ENCODE measurements at places on chromosomes 5 and 9.
A peak's percentile ranks its signal among the peaks of the same experiment; 100 is the strongest.

- no peak for DNase-seq
These were observed 39.0 kb downstream of the TENT4A start for GRCh38 chr5:6752236-6752635.

DNA sequence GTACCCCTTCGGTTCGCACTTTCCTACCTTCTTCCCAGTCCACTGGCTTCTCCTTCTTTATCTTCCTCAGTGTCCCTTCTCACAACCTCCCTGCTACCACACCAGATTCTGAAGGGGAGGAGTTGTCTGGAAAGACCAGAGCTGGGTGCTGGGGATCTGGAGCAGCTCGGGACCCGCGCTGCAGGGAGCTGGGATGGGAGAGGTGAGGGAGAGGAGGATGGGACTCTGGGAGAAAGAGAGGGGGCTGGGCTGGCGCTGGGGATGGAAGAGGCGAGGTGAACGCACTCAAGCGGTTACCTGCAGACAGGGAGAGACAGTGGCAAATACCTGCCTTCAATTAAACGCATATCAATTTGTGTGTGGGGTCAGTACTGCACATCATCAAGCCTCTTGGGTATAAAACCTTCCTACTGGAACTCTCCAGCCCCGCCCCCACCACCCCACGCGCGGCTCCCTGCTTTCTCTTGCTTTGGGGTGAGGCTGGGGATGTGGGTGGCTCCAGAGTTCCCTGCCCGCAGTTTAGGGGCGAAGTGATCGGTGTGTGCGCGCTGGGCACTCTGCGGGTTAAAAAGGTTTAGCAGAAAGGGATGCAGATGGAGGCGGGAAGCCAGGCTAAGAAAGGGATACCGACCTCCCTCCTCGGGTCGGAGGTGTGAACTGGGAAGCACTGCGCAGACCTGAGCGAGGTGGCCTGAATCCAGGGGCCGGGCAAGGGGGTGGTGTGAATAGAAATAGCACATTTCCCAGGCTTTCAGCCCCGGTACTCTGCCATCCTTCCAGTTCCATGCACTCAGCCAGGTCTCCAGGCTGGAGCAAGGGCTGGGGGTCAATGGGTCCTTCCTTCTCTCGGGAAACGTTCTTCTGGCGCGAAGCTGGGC is 977 bp upstream of the PAM start:
- DNase-seq: peak; percentile 74

DNA sequence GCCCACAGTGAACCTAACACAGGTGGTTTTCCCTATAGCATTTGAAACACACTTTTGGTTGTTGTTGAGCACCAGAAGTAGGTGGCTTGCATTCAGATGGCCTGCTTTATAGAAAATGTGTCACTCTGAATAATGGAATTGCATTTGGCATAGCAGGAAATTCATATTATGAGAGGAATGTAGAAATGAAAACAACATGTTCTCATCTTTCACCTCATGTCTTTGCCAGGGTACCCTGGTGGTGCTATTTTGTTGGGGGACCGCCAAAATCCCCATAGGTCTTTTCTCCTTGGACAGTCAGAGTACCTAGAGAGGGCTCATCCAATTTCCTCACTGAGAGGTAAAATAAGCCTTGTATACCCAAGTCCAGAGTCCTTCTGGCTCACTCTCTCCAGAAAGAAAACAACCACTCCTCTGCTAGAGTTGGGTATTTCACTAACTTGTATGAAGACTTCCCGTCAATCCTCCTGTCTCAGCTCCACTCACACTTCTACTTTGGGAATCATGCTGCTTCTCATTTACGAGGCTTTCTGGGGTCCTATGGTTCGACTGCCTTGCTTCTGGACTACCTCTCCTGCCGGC is 67.4 kb downstream of the MRPS27 start:
- no peak for DNase-seq

DNA sequence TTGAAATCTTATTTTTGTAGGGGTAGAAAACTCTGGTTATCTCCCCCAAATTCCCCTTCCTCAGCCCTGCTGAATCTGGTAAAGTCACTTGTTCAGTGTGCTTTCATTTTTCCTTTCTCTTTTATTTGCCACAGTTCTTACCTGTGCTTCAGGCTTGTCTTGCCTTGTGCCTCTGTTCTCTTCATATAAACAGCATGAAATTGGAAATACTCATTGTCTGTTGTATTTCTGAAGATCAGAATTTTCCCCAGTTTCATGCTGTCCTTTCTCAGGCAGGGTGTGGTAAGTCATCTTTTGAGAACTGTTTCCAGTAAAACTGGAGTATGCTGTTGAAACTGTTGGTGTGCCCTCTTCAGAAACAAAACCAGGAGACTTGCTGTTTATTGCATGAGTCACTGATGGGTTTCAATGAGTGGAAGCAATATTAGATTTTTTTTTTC is 7.0 kb downstream of the PAM start:
- DNase-seq: no peak

- peak; percentile 93 for DNase-seq
These were observed 15.5 kb downstream of the C5orf15 start for GRCh38 chr5:133952729-133953567.

DNA sequence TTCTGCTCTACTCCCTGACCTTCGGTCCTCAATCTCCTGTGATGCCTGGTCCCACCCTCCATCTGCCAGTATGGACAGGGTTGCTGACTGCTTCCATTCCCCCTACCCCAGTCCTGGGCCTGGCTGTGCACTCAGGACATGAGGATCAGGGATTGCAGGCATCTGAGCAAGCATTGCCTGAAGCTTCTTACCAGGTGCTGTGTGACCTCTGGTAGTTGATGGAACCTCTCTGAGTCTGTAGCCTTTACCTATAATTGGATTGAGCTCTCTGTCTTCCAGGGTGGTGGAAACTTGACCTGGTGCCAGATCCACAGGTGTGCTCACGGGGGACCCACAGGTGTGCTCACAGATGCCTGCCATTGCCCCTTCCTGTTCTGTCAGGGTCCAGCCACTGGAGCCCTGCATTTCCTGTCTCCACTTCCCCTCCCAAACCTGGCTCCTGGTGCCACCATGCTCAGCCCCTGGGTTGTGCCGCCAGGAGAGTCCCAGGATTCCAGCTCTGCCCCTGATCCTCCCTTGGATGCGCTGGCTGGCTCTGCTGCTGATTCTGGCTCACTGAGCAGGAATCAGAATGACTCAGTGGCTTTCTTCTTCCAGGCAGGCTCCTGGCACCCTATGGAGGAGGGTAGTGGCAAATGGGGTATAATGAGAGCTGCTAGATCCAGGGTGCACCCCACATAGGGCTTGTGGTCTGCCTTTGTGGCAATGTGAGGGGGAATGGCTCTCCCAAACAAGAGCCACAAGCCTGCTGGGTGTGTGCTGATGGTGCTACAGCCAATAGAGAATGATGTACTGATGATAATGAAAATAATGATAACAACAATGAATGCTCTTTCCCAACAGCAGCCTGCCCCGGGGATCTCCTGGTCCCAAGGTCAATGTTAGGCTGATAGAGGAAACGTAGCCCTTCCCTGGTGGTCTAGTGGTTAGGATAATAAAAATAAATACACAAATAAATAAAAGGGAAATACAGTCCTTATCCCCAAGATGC is 35.2 kb upstream of the PSD2 start:
- no peak for DNase-seq

DNA sequence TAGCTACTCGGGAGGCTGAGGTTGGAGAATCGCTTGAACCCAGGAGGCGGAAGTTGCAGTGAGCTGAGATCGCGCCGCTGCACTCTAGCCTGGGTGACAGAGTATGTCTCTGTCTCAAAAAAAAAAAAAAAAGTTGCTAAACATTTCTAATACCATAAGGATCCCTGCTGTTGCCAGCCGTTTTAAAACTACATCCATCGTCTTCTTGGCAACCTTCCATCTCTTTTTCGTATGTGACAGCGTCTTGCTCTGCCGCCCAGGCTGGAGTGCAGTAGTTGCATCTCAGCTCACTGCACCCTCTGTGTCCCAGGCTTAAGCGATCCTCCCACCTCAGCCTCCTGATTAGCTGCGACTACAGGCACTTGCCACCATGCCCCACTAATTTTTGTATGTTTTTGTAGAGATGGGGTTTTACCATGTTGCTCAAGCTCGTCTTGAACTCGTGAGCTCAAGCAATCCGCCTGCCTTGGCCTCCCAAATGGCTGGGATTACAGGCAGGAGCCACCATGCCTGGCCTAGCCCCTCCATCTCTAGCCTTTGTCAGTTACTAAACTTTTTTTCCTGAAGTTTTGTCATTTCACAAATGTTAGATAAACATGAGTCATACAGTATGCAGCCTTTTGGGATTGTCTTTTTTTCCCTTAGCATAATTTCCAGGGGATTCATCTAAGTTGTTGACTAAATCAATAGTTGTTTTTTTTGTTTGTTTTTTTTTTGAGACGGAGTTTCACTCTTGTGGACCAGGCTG is 13.5 kb downstream of the NSD1 start:
- DNase-seq: no peak

DNA sequence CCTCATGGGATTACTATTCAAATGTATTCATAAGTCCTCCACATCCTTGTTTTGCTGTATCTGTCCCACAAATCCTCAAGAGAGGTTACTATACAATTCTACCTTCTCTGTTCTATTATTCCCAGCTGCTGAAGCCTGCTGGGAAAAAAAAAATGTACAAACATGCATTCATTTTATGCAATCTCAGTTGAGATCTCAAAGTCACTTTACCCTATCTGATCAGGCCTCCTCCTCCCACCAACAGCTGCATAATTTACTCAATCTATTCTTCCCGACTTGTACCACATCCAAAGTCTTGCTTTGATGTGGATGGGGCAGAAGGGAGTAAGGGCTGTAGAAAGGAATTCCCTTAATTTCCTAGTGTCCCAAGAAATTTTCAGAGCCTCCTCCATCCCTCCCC is 28.6 kb downstream of the PSIP1 start:
- no peak for DNase-seq

- no peak for DNase-seq
These were observed 35.1 kb upstream of the NANS start for GRCh38 chr9:98021306-98022040.

DNA sequence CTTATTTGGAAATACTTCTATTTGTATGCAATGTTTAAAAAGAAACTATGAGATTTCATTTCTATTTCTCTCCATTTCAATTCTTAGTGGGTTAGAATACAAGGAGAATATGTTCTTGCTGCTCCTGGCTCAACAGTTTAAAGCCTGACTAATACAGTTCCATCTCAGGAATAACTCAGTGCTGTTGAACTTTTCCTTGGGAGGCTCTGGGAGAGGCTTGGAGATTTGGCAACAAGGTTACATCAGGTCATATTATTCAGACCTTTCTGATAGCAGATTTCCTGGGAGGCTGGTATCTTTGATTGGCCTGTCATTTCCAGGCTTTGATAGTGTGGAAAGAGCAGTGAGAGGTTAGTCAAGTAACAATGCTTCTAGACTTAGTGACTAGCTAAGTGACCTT is 481.7 kb upstream of the KLF4 start:
- DNase-seq: no peak

- no peak for DNase-seq
These were observed 195.0 kb downstream of the PDE4D start for GRCh38 chr5:59698207-59699178.

DNA sequence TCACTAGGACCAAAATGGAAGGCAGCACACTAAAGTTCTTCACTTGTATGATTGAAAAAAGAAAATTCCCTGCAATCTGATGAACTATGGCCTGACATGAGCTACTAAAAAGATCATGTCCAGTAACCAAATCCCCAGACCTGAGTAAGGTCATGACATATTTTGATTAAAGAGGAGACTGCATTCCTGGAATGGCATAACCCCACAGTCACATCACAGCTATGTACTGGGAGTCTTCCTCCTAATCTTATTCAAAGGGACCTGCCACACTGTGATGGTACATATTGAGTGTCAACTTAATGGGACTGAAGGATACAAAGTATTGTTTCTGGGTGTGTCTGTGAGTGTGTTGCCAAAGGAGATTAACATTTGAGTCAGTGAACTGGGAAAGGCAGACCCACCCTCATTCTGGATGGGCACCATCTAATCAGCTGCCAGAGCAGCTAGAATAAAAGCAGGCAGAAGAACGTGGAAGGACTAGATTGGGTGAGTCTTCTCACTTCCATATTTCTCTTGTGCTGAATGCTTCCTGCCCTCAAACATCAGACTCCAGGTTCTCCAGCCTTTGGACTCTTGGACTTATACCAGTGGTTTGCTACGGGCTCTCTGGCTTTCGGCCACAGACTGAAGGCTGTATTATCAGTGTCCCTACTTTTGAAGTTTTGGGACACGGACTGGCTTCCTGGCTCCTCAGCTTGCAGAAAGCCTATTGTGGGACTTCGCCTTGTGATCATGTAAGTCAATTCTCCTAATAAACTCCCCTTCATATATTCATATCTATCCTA is 345.0 kb downstream of the TMEM38B start:
- DNase-seq: no peak

DNA sequence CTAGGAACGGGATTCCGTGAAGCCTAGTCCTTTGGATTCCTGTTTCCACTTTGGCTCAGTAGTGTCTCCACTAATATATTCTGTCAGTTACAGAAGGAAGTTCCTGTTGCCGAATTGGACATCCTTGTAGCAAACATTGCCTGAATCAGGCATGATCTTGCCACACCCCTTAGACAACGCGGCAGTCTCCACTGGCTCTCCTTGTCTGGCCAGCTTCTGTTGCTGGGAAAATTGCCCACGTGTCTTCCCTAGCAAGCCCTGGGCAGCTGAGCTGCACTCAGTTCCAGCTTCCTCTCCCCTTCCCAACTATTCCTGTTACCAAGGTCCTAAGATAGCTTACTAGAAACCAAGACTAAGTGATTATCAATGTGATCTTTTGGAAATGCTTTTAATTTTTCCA is 316.6 kb upstream of the RIOK2 start:
- DNase-seq: no peak

DNA sequence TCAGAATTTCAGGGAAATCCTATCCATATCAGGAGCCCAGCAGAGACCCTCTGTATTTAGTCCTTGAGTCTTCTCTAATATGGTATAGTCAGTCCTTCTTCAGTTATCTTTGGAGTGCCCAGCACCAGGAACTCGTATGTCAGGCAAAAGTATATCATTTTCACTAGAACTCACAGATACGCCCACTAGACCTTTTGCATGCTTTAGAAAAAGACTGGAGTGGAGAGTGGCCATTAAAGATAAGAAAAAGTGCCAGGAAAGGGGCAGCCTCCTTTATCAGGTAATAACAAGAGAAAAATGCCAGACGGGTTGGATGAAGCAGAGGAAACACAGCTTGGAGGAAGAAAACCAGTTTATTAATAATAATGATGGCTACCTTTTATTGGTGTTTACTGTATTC is 63.5 kb downstream of the GPR21 start:
- no peak for DNase-seq

GRCh38 chr5:59099270-59099994 is 516.6 kb downstream of the RAB3C start:
- no peak for DNase-seq

DNA sequence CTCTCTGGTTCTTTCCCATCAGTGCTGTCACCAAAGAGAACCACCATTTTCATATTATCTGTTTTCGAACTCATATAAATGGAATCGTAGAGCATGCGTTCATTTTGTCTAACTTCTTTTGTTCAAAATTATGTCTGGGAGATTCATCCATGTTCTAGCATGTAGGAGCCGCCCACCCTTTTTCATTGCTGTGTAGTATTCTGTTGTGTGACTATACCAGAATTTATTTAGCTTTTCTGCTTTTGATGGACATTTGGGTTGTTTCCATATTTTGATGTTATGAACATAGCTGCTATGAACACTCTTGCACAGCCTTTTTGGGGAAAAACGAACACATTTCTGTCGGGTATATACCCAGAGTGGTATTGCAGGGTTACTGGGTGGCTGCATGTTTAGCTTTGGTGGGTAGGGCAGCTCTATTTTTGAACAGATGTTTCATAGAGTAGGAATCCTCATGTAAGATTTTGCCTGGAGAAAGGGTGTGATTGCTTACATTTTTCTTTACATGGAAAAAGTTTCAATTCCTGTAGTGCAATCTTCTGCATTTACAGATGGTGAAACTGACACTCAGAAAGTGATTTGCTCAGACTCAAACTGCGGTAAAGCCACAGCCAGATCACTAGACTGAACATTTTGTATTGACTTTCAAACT is 100.2 kb upstream of the IL12B start:
- no peak for DNase-seq

Data from tibial artery (tissue), 4 donors.